ENCODE measurements at places on chromosomes 7 and 10.

DNA sequence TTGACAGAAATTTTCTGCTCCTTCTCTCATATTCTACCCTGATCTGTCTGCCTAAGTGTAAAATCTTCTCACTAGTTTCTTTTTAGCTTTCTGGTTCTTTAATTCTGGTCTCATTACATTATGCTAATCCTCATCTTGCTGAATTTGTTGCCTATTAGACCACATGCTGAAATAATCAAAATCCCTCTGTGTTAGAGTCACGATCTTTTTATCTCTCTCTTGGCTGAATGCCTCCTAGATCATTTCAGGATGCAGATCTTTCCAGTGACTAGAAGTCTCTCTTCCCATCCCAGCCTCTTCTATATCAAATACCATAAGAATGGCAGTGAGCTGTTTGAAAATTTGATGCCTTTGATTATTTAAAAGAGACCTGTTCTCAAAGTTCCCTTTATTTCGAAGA lies 661.9 kb downstream of the SORCS1 start:
- DNase-seq: no peak

DNA sequence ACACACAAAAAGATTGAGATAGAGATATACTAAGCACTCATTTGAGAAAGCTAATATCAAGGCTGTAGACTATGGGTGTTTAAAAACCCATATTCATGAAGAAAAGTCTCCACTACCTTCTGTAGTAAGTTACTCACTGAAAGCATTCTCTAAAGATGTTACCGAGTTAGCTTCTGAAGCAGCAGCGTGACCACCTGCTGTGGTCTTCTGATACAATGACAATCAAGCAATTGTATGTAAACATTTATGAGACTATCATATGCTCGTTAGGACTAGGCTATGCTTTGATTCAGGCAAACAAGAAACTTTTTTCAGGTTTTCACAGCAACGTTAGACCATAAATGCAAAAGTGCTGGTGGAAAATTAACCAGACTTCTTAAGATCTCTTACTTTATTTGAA lies 11.2 kb downstream of the RHOBTB1 start:
- DNase-seq: no peak

- DNase-seq: no peak
Observed at GRCh38 chr7:11120068-11120664, 146.5 kb downstream of the PHF14 start.

DNA sequence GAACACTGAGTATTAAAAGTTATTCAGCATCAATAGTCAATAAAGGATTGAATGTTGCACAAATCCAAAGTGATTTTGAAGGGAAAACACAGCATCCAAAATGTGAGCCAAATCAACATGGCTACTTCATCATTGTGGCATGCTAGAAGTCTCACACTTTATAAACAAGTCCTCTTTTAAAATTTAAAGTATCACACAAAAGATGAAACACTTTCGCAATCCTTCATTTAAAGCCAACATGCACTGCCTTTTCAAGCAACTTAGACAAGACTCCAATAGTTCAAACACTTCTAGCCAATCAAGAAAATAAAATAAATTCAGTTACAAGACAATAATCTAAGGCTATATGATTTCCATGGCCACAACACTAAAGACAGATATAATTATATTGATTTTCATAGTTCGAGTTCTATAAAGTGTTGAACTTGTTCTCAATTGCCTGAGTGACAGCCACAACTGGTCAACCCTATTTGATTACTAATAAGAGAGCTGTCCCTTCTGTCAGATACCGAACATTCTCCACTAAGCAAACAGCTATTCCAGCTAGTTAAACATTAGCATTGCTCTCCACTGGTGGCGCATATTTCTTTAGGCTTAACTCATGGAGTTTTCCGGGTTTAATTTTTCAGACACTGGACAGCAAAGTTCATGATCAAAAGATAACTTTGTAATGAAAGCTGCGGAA lies 8.3 kb downstream of the EBF3 start:
- no peak for DNase-seq

GRCh38 chr10:25689346-25690100 lies 244.5 kb upstream of the MYO3A start:
- DNase-seq: no peak

DNA sequence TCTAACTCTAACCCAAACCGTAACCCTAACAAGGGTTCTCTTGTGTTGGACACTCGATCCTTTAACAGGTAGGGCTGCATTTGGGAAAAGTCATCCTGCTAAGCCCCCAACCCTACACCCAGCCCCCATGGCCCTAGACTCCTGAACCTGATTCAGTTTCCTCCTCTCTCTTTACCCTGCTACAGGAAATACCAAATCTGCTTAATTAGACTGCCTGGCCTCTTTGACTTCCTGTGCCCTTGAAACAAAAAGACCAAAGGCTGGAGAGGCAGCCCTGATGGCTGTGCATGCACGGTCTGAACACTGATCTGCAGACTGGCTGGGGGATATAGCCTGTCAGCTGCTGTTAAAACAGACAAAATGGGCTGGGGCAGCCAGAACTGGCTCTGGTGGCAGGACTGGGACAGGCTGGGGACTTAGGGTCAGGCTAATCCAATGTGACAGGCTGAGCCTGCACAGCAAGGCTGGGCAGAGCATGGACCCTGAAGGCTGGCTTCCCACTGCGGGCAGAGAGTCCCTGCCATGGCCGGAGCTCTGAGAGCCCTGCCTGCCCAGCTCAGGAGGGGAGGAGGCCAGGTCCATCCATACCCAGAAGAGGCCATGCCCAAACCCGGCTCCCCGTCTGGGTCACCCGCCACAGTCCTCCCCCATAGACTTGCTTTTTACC lies 51.0 kb upstream of the MSMB start:
- DNase-seq: no peak

DNA sequence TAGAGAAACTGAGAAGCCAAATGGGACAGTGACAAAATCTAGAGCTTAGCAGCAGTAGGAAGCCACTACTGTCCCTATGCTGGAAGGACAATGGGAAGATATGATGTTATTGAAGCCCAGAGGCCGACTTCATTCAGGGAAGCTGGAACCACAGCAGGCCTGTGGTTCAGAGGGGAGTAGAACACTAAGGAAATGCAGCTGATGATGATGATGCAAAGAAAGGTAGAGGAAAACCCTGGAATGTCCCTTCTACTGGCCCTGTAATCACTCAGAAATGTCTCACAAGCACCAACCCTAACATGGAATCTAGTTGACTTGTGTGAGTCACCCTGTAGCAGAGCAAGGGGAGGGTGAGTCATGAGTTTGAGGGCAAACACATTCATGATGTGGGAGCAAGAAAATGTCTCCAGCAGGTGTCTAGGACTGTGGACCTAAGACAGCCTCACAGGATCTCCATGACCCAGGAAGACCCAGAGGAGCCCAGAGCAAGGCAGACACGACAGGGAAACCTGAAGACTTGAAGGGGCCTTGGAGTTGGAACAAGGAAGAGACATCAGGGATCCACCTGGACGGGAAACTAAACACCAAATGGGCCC lies 37.0 kb upstream of the LRRC17 start:
- no peak for DNase-seq

DNA sequence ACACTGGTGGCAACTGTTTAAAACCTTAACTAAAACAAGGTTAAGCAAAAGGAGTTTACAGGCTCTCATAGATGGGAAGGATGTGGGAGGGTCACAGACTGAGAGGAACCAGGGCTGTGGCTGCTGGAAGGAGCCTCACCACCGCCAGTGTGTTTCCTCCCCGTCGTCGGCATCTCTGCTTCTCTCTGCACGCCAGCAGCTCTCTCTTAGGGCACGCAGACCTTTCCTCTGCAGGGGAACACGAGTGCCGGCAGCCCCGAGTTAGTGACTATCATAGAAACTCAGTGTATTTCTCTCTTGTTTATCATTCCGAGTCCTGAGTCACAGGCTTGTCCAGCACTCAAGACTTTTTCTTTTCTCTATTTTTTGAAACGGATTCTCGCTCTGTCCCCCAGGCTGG lies 8.1 kb upstream of the SH2D4B start:
- peak; percentile 31 for DNase-seq

GRCh38 chr10:11012421-11013295 lies 5.0 kb upstream of the CELF2 start:
- no peak for DNase-seq

DNA sequence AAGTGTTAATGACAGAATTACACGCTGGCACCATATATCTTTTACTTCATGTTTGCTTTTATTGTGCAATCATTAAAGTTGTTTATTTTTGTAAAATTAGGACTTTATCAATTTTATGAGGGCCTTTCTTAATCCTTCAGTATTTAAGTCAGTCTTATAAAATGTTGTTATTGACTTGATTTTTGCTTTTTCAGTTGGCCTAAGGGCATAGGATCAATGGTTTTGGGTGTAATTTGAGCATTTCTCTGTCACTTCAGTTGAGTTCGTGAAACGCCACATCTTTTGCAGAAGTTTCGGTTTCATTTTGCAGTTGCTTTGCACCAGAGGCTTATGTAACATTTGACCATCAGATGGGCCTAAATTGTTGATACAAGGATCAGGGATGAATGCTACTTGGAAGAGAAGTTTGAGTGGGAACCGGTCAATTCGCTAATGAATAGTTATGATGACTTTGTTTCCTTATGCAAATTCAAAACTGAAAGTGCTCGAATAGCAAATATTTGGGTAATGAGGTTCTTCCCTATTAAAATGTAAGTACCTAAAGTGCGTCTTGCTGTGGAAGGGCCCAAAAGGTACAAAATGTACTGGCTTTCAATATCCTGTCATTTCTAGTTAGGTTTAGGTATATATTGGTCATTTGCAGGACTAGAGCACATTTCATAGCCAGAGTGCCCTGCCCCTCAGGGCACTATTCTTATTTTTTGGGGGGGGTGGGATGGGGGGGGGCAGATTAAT lies 340.9 kb downstream of the LRMDA start:
- DNase-seq: no peak

DNA sequence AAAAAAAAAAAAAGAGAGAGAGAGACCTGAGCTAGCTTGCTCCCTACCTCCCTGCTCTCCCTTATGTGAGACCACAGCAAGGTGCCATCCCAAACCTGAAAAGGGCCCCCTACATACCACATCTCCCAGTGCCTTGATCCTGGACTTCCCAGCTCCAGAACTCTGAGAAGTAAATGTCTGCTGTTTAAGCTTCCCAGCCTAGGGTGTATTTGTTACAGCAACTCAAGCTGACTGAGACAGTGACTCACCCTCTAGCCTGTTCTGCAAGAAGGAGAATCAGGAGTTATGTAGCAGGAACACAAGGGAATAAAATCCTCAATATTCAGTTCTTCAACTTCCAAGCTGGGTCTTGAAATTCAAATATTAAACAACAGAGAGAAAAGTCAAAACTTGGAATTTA lies 52.1 kb upstream of the TMEM72 start:
- no peak for DNase-seq

DNA sequence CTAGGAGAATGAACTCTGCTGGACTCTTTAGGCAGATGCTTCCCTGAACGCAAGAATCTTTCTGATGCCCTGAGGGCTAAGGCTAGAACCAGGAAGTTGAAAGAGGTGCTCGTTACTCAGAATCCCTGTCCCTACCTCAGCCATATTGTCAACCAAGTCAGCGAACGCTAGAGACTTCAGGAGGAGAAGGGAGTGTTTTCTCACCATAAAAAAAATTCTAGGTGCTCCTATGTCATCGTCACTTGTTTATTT lies 359.4 kb downstream of the PRPF18 start:
- DNase-seq: no peak

- DNase-seq: no peak
Observed at GRCh38 chr10:75331081-75331480, 70.5 kb downstream of the ZNF503 start.

DNA sequence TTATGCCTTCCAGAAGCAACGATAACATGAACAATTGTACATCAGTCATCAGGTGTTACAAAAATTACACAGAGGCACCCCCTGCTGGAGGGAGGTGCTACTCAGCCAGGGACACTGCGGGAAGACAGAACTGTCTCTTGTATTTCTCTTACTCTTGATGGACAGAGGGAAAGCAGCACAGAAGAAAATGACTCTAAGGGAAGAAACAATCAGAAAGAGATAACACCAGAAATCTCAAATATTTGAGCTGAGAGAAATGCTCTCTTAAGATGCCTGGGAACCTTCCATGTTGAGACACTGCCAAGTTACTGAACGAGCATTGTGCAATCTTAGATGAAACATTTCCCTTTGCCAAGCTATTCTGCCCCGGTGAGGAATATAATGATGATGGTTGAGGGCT lies 227.6 kb upstream of the NPSR1 start:
- no peak for DNase-seq

DNA sequence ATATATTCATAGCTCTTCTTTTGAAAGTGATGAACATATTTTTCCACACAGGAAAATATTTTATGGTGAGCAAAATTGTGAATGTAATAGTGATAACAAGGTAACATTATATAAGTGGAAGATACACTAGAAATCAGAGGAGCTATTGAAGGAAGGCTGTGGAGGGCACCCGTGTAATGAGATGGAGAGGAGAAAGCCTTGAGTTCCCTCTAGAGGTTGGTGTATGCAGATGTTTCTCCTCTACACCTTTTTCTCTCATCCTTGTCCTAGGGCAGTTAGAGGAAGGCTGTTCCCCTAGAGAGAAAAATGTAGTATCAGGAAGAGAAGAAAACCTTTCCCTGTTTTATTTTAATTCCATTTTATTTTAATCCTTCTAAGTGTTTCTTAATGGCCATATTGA lies 54.6 kb upstream of the NRG3 start:
- no peak for DNase-seq

DNA sequence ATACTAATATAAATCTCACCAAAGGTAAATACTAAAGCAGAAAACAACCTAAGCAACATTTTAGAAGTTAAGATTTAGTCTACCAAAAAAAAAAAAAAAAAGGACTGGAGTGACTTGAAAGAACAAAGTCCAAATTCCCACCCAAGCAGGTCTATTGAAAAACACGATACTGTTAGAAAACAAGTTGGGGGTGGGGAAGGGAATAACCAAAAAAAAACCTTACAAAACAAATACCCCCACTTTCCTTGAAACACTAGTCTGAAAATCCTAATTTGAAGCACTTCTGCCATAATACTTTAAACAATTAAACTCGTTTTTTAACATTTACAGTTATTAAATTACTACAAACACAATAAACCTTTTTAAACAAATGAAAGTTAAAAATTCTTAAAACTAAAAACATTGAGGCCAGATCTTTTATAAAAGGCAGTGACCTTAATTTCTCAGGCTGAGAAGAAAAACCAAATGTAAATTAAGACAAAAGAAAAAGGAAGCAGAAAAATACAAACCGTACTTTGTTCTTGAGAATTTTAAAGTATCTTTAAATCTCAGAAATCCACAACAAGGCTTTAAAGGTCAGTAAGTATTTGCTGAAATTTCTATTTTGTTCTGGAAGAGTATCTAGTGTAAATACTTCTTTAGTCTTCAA lies 135.1 kb downstream of the NRBF2 start:
- no peak for DNase-seq

DNA sequence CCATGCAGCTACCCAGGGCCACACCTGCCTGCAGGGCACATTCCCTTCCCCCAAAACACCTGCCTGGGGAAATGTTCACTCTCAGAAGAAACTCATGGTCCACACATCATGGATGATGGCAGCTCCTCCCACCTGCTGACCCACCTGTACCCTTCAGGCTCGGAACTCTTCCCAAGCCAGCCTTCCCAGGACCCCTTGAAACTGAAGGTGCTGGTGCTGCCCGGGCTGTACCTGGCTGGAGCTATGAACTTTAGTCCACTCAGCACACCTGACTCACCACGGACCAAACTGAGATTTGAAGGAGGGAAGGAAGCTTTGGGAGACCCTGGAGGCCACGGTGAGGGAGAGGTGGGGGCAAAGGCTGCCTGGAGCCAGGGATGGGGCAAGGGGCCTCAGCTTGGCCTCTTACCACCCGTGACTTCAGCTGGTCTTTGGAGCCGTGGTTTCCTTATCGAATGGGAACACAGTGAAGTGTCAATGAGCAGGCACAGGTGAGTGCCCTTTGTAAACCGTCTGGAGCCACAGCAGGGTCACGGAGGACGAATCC lies 30.1 kb upstream of the INPP5A start:
- DNase-seq: no peak

- no peak for DNase-seq
Observed at GRCh38 chr10:28328346-28328745, 25.5 kb upstream of the MPP7 start.

All from T-helper 9 cell (primary cell).